ENCODE measurements at places on chromosomes 2 and 18.

GRCh38 chr2:145644820-145645302 lies 1124.9 kb upstream of the ZEB2 start:
- no peak for DNase-seq

GRCh38 chr2:12277241-12278034 lies 439.3 kb upstream of the TRIB2 start:
- no peak for DNase-seq

- no peak for DNase-seq
These were observed 47.2 kb upstream of the UBE2F start for GRCh38 chr2:237919593-237919992.

- no peak for DNase-seq
These were observed 222.7 kb downstream of the CDH2 start for GRCh38 chr18:27954226-27954625.
